ENCODE measurements at places on chromosomes 6 and 20.

- DNase-seq: no peak
These were observed 726.4 kb upstream of the SLC35B3 start for GRCh38 chr6:9161731-9162130.

- no peak for DNase-seq
These were observed 98.5 kb downstream of the GJA10 start for GRCh38 chr6:89992818-89993217.

DNA sequence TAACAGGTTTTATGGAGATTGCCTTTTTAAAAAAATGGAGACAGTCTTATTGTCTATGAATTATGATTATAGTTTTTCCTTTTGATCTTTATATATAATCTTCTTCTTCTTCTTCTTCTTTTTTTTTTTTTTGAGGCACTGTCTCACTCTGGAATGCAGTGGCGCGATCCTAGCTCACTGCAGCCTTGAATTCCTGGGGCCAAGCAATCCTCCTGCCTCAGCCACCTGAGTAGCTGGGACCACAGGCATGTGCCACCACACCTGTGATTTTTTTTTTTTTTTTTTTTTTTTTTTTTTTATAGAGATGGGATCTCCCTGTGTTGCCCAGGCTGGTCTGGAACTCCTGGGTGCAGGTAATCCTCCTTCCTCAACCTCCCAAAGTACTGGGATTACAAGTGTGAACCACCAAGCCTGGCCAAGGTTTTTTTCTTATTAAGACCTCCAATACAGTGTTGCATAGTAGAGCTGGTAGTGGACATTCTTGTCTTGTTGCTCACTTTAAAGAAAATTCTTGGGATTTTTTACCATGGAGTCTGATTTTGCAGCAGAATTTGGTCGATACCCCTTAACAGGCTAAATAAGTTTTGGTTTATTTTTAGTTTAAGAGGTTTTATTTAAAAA lies 46.5 kb downstream of the STK4 start:
- no peak for DNase-seq

- DNase-seq: no peak
These were observed 47.9 kb downstream of the BLTP3A start for GRCh38 chr6:34839666-34840352.

DNA sequence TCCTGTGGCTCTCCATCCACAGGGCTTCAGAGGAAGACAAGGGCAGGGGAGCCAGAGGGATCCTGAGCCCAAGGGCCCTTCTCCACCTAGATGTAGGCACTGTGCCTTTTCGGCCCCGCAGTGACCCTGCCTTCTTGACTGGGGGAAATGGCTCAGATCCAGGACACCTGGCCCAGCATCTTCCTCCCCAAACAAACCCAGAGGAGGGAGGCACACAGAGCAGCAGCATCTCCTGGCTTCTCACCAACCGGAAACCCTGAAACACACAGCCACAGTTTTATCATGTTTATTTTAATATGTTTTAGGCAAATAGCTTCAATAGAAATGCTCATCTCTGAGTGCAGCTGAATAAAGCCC lies 84.5 kb upstream of the LRFN2 start:
- DNase-seq: no peak

- DNase-seq: no peak
These were observed 255.5 kb downstream of the CDC5L start for GRCh38 chr6:44642870-44643522.

- DNase-seq: no peak
These were observed 53.8 kb downstream of the C6orf58 start for GRCh38 chr6:127630800-127631199.

DNA sequence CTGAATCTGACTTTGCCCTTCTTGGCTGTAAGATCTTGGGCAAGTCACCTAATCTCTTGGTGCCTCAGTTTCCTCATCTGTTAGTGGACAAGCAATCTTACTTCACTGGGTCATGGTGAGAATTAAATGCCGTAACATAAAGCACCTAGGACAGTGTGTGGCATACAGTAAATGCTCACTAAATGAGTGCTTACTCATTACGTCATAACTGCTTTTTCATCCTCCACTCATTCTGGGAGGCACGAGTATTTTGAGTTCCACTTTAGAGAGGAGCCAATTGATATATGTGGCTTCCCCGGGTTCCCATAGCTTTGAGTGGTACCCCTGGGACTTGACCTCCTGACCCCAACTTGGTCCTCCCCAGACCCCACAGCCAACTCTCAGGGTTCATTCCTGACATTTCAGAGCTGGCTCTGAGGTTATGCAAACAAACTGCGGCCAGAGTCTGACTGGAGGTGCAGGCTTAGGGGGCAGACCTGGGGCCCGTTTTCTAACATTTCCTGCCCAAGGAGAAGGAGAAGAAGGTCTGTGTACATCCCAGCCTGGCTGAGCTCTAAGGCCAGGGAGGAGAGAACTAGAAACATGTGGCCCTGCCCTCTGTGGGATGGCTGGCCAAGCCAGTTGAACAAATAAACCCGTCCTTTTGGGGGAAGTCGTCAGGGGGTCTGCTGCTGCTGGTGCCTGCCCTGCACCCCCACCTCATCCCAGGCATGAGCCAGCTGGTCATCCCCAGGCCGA lies 5.8 kb downstream of the ANGPT4 start:
- DNase-seq: no peak

- no peak for DNase-seq
These were observed 279.4 kb downstream of the CD83 start for GRCh38 chr6:14396826-14397517.

DNA sequence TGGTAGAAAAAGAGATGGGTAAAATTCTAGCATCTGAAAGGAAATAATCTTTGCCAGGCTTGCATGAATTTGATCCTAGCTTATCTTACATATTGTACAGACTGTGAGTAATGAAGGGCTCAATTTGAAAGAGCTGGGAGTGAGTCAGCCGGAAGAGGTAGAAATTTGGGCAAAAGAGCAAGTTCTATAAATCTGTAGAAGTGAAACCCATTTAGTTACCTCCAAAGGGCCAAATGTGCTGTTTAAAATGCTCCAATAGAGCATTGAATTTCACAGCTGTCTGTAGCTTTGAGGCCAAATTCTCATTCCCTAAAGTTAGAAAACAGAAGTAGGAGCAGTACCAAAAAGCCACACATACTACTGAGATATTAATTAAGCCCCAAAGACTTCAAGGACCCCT lies 466.1 kb downstream of the BTBD3 start:
- no peak for DNase-seq

GRCh38 chr6:131733376-131734016 lies 22.7 kb upstream of the CTAGE9 start:
- DNase-seq: peak; percentile 39

GRCh38 chr6:84728602-84729001 lies 35.8 kb downstream of the TBX18 start:
- peak; percentile 50 for DNase-seq

DNA sequence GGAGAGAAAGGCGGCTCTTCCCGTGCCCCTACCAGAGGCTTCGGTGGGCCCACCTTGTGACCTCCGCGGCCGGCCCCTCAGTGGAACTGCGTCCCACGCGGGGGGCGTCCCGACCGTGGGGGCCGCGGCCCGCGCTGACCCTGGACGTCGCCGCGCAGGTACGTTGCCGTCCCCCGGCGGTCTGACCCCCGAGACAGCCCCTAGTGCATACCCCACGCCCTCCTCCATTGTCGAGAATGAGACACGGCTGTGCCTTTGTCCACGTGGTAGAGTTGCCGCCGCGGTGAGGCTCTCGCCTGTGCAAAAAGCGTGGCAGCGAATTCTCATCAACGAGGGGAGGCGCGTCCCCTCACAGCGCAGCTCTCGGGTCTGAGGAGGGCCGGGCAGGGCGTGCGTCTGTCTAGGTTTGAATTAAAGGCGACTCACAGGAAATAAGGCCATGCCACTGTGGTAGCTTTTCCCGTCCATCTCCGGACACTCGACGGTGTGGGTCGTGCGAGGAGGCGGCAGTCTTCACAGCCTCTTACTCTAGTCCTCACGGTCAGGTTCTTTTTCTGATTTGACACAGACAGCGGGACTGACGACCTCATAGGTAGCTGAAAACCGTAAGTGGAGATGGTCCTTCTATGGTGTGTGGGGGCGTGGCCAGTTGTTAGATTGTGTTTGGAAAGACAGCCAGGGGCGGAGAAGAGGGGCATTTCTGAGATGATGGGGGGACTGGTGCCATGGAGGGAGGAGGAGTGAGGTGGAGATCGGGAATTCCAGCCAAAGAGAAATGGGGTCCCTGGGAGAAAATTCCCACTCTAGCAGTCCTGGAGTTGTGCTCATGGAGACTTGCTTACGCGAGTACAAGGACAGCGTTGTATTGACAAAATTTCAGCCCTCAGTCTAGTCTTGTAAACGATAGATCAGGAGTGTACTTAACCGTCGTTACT lies 580 bp downstream of the NXT1 start:
- peak; percentile 57 for DNase-seq

GRCh38 chr6:144745439-144745838 lies 460.3 kb downstream of the UTRN start:
- DNase-seq: no peak

- DNase-seq: no peak
These were observed 69.0 kb upstream of the PDE7B start for GRCh38 chr6:135782546-135782945.

- no peak for DNase-seq
These were observed 426.8 kb upstream of the ARID1B start for GRCh38 chr6:156350337-156350736.

- DNase-seq: no peak
These were observed 67.6 kb downstream of the MRPL14 start for GRCh38 chr6:44059359-44060346.

- DNase-seq: no peak
These were observed 302.2 kb upstream of the EPHA7 start for GRCh38 chr6:93721386-93722048.

DNA sequence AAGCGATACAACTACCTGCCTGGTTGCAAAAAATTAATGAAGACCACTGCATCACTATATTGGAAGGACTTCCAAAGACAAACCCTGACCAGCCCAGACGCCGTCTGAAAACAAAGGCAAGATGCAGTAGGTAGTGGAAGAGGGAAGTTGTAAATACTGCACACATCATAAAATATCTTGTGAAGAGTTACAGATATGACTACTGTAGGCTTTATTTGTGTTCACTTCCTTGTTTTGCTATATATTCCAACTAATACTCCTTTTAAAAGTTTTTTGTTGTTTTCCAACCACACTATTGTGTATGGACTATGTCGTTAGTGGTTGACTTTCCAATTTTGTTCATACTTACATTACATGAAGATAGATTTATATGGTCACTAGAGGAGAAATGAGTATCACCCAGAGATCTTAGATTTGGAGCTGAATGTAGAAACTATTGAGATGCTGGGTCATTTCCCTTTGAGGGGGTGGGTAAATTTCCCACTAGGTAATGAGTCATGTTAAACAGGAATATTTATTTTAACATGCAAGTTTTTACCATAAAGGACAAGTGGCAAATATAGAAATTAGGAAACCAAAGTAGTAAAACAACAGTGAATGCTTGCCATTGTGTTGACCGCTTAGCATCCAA lies 16.6 kb upstream of the TXLNB start:
- DNase-seq: peak; percentile 67

DNA sequence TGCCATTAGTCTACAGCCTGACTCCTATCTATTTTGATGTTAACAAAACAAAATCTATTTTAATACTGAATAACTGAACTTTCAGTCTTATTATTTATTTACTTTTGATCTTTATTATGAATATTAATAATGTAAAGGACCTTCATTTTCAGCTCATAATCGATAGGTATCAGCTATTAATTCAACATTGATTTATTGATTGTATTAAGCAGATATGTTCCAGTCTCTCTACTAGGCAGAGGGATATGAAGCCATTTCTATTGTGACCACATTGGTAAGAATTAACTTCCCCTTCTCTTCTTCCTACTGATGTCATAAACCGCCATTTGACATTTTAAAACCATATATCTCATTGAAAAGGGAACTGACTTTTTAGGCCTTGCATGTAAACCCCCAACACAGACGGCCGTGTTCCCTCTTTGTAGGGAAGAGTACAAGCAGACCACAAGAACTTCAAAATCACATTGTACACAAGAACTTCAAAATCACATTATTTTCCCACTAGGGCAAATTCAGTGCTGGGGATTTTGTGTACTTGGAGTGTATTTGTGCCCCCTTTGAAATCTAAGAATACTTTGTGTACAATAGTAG lies 69.5 kb upstream of the FABP7 start:
- no peak for DNase-seq

DNA sequence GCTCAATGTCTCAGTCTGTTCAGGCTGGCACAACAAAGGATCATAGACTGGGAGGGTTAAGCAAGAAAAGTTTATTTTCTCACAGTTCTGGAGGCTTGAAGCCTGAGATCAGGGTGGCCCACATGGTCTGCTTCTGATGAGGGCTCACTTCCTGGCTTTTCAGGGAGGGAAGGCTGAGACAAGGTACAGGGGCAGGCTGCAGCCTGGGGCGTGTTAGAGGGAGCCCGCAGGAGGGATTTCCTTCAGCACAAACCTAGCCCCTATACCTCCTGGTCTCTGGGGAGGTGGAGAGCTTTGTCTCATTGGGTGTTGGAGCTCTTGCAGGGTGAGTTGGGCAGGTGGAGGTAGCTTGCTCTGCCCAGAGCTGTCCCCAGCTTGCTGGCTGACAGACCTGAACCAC lies 81.1 kb upstream of the GPR6 start:
- no peak for DNase-seq

DNA sequence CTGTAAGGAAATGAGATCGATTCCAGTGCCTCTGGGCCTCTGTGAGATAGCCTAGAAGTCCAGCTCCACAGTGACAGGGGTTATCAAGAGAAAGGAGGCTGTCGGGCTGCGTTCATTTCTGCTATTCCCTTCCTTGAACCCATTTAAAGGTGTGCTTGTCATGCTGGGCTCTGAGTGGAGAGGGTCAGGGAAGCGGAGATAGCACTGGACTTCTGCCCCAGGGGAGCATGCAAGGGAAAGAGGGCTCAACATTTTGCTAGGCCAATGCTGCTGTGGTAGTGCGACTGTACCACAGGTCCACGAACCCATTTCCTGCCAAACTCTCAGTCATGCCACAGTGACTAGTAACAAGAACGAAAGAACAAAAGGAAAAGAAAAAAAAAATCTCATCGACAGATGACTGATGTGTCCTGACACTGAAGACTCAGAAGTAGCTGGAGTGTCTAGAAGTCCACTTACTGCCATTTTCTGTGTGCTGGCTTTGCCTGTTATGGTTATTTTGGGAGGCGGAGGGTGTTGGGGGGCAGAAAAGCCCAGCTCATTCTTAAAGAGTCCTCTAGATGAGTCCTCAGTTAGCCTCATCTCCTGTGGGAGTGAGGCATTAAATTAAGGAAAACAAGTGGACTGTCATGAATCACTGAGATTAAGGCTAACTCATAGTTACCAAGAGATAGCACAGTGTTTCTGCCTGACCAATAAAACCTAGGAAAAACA lies 8.1 kb downstream of the NEDD9 start:
- DNase-seq: peak; percentile 64

- no peak for DNase-seq
These were observed 62.0 kb downstream of the FAXC start for GRCh38 chr6:99287523-99287922.

DNA sequence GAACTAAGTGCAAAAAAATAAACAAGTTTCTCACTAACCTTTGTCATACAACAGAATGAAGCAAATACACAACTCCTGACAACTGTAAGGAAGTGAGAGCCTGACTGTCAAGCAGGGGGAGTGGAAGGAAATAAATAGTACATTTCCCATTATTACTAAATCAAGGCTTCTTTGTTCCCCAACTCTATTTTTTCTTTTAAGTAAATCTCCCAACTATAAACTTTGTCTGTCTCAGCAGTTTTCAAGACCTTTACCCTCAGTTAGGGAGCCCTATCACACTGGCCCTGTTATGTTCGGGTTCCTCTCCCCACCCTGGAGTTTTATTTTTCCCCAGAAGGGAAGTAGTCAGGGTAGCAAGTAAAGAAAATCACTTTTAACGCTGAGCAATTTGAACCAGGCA lies 24.1 kb upstream of the IPCEF1 start:
- DNase-seq: no peak

- DNase-seq: no peak
These were observed 68.5 kb downstream of the TMEM200A start for GRCh38 chr6:130434174-130434873.

Measured in dermis blood vessel endothelial cell (primary cell).